ENCODE measurements at places on chromosomes 2 and 18.

DNA sequence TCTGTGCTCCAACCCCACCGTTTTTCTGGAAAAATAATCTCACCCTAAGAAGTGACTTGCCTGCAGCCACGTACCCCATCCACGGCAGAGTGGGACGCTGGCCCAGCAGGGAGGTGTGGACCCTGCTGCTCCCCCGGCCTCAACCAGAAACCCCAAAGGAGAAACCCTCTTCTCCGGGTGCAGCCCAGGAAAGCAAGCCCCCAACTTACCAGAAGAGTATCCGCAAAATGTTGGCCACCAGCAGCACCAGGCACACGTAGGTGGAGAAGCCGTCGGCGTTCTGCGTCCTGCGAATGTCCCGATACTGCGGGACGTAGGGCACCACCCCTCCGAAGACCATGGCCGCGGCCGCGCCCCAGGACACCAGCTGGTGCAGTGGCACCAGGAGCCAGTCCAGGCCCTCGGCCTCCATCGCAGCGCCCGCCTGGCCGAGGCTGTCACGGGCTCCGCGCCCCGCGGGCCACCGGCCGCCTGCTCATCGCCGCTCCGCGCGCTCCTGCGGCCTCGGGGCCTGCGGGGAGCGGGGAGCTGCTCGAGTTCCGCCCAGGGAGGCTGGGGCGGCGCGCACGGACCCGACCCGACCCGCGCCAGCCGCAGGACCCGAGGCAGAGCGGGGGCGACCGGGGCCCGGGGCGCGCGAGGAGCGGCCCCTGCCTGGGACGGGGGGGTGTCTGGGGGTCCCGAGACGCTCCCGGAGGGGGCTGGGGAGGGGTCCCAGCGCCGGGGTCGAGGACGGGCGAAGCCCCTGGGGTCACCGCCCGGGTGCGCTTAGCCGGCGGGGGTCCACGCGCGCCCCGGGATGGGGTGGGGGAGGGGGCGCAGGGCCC, 725 bp downstream of the SLC66A2 start:
- DNase-seq, result peak; percentile 28

- DNase-seq, result no peak
These were observed 943 bp downstream of the INPP5D start for GRCh38 chr2:233060980-233061590.

DNA sequence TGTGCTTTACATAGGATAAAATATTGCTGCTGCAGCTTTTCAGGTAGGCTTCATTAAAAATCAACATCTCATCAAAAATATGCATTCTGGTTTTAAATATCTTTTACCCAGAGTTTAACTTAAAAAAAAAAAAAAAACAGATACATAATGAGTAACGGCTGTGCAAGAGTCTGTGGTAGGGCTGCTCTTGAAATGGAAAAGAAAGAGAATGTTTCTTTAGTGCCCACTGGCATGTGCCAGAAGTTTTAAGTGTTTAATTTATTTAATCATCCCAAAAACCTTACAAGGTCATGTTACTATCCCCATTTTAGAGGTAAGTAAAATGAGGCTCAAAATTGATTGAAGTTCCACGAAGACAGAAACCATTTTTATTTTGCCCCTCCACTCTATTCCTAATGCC, 92.1 kb downstream of the SLC8A1 start:
- no peak for DNase-seq

GRCh38 chr2:103159018-103159417, 397.2 kb downstream of the TMEM182 start:
- no peak for DNase-seq
